Fibroblast of skin of right biceps (primary cell): ENCODE measurements at places on chromosomes 16 and 17.

DNA sequence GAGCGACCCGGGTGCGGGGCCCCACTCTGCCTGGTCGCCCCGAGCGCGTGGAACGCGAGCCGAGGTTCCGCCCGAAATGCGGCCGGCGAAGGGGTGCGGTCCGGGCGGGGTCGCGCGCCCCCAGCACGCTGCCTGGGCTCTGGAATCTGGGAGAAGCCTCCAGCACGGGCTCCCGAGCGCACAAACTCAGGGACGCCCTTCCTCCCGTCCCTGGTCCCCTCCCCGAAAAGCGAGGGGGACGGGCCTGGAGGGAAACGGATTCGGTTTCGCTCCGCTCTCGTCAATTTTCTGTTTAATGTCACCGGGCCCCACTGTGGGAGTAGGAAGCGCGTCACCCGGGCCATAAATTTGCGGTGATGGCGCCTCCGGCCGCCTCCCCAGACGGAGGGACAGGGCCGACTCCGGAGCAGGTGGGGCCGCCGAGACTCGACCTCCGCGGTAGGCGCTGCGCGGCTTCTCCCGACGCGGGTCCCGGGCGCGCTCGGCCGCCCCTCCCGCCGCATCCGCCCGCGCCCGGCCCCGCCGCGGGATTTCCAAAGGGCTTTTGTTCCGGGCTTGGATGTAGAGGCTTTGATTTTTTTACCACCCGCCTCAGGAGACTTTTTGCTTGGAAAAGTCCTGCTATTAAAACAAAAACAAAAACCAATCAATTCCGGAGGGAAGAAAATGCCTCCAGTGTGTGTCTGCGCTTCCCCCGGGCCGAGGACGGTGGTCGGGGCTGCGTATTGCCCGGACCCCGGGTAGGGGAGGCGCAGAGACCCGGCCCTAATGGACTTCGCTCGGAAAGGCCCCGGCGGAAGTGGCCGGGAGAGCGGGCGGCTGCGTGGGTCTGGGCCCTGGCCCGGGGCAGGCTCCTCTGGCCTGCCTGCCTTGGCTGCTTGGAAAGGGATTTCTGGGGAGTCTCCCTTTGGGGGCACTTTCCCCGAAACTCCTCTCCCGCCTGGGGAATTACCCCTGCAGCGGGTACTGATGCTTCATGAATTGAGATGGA lies 7.9 kb upstream of the BAHCC1 start:
- peak; percentile 75 for DNase-seq

DNA sequence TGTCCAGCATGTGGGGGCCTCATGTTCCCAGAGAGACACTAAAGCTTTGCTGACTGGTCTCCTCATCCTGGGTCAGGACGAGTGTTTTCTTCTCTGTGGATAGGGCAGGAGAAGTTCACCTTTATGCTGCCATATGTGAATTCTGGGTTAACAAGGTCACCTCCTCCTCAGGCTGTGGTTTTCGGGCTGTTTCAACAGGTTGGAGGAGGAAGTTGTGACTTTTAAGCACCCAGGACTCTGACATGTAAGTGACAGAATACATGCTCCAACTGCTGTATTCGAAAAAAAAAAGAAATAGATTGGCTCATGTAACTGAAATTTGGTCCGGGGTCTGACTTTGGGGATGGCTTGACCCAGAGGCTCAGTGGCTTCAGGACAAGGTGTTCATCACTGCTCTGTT lies 54.2 kb downstream of the SNX20 start:
- DNase-seq = no peak

DNA sequence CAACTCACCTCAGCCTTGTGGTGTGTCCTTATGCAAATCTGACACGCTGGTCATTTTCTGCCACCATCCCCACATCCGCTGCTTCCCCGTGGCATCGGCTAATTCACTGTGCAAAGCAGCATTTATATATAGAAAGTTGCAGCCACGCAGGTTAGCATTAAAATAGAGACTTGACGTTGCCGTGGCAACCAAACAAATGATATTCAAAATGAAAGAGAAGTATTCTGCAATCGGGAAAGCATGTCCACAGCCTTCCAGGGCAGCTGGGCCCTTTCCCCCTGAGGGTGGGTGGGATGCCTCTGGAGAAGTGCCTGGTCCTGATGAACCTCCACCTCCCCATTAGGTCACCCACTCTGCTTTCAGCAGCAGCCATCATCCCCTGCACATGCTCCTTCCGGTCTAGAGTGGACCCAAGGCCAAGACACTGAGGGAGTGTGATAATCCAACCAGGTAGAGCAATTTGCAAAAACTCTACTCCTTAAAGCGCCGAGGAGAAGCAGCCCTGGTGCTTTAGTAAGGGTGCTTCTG lies 138.7 kb downstream of the GAS7 start:
- DNase-seq = peak; percentile 48

- DNase-seq = no peak
Observed at GRCh38 chr17:68292689-68293040, 1.4 kb downstream of the ARSG start.

DNA sequence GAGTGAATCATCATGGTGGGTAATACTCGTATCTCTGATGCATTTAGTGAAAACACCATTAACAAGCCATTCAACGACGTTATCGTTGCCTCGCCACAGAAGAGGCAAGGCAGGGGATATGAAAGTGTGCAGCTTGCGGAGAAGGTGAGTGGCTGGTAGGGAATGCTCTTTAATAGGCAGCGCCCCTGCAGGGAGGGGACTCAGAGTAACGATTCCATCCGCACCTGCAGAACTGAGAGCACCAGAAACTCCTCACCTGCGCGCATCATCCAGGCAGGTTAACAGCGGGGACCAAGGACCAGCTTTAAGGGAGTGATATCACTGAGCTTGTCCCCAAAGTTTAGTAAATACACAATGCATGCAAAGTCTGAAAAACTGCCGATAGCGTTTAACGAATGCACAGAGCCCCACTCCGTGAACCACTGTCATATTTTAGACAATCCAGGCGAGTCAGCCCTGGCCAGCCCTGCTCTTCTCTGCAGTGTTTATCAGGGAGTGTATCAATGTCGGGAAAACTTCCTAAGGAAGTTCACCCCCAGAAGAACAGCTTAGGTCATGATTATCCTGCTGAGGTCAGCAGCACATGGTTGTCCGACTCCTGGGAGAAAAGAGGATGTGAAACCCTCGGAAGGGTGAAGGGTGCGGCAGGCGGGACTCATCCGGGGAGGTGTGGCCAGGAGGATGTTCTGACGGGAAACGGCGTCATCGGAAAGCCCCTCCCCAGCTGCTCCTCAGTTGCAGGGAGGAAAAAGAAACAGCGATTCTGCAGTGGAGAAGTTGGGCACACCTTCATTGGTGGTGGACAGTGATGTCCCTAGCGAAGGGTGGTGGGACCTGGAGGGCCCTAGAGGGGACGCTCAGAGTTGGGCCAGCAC lies 68.5 kb upstream of the DNAH17 start:
- peak; percentile 36 for DNase-seq

- no peak for DNase-seq
Observed at GRCh38 chr16:76226481-76226880, 50.7 kb upstream of the CNTNAP4 start.

GRCh38 chr16:67237396-67238277 lies 9.6 kb downstream of the FHOD1 start:
- DNase-seq = no peak

DNA sequence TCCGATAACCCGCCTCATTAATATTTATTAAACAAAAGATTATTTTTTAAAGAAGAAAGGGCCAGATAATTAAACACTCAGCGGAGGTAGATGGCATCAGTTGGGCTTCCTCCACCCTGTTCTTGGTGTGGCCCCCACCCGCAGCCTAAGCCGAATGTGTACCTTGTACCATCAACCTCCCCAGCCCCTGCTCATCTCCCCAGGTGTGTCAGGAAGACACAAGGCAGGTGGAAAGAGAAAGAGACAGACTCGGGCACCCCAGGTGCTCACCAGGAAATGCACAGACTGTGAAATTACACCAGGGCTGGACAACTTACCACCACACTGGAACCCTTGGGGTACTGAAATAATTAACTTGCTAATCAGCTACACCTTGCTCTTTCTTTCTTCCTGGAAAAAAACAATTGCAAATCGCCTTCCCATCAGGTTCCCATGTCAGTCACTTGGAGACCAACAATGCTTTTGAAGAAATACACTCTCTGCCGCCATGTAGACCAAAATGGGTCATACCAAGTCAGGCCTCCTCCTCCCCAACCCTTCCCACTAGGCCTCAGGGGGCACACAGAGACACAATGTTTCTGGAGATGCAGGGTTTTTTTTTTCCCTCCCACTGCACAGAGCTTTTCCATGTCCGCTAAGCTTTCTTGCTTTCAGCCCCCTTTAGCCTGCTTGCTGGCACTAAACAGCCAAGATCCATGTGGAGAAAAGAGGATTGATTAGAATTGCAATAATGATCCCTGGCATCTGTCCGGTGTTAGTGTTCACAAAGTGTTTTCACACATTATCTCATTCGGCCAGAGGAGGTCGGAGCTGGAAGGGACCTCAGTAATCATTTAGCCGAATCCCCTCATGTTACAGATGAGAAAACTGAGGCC lies 8.6 kb upstream of the LHX1 start:
- no peak for DNase-seq
